ENCODE measurements at places on chromosomes 1 and 21.
A peak's percentile ranks its signal among the peaks of the same experiment; 100 is the strongest.

DNA sequence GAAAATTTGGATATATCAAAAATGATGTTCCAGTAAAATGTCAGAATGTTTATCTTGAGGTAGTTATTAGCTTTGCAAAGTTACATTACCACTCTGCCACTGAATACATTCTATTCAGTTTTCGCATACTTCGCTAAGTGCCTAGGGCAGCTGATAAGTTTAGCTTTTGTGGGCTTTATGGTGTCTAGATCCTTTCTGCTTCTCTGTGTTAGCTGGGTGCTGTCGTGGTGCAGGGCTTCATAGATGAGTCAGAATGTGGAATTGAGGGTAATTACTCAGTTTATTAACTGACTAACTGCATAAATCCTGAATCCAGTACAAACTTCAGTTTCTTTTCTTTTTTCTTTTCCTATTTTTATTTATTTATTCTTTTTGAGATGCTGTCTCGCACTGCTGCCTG lies 21.5 kb downstream of the NCAM2 start:
- DNase-seq: no peak

GRCh38 chr1:186575348-186575747 lies 104.9 kb downstream of the PTGS2 start:
- DNase-seq: peak; percentile 85

DNA sequence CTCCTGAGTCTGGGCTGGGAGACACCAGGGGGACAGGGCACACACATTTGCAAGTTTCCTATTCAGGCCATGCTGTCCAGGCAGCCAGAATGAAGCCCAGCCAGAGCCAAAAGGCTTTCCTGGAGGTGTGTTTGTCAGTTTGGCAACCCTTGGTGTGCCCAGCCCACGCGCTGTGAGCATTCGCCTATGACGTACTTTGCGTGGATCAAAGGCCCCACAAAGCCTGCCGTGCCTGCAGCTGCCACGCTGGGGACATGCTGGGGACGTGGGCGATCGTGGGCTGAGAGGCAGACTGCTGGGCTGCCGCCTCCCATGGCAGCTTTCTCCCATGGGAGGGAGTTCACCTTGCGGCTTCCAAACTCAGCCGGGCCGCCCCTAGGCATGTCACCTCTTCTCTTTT lies 57.5 kb downstream of the CD247 start:
- DNase-seq: no peak

DNA sequence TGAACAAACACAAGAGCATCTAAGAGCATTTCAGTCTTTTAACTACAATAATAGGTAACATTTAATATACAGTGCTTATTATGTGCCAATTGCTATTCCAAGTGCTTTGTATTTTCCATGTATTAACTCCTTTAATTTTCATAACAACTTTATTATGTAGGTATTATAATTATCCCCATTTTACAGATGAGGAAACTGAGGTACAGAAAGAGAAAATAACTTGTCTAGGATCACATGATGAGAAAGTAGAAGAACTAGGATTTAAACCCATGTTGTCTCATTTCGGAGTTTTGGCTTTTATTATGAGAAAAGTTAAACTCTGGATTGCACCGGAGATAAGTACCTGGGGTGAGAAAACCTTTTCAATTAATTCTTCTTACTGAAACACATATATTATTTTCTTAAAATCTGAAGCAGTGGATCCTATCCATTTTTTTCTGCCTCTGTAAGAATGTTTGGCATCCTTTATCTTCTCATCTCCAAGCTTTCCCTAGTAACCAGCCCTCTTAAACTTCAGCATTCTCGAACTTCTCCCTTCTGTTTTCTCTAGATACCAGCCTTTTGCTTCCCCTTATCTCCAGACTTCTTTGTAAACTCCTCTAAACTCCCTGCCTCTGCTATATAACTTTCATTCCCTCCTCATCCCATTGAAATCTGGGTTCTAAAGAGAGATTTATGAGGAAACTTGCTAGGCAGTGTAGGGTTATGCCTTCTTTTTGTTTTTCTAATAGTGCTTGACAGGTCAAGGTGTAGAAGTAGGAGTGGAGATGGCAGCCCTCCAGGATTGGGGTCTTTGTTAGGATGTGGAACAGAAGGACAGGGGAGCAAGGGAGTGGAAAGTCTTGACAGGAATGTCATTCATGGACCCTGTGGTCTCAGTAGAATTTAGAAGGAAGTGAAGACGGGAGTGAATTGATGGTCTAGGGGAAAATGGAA lies 28.3 kb downstream of the POU2F1 start:
- DNase-seq: no peak

- no peak for DNase-seq
Measured at GRCh38 chr1:221698579-221699349, 43.1 kb downstream of the DUSP10 start.

DNA sequence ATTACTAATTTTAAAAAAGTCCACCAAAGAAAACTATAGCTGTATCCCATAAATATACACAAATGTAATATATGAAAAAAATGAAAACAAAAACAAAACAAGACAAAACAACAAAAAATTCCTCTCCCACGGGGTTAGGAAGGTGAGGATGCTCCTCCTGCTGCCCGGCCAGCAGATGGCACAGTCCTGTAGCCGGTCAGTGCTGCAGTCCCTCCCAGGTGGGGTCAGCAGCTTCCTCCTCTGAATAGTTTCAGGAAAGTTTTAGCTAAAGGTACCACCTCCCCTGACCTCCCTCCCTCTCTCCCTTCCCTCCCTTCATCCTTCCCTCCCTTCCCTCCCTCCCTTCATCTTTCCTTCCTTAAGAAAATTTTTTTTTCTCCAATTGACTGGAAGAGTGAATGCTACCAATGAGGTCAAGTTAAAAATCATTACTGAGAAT lies 67.8 kb upstream of the BCL10 start:
- DNase-seq: peak; percentile 75

- DNase-seq: no peak
Measured at GRCh38 chr1:83807821-83808220, 191.1 kb downstream of the TTLL7 start.

DNA sequence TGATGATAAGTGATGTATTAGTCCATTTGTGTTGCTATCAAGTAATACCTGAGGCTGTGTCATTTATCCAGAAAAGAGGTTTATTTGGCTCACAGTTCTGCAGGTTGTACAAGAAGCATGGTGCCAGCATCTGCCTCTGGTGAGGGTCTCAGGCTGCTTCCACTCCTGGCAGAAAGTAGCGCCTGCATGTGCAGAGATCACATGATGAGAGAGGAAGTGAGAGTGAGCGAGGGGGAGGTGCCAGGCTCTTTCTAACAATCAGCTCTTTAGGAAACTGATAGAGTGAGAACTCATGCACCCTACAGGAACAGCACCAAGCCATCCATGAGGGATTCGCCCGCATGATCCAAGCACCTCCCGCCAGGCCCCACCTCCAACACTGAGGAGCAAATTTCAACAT lies 2.2 kb upstream of the FHAD1 start:
- no peak for DNase-seq

GRCh38 chr1:35657851-35658250 lies 16.5 kb upstream of the PSMB2 start:
- no peak for DNase-seq

DNA sequence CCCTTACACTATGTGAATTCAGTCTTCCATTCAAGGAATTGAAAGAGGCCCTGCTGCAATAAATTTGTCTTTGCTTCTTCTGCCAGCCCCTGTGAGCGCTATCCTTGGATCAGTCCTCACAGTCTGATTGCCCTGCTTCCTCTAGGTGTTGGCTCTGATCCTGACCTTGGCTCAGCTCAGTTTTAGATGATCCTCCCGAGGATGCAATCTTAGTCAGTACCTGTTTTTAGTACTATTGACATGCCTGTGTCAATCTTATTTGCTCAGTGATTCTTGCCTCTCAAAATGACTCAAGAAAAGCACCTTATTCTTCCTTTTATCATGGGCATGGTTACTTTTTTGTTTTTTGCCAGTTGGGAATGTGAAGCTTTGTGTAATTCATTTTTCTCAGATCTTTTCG lies 101.4 kb upstream of the KCNK1 start:
- DNase-seq: no peak

- no peak for DNase-seq
Measured at GRCh38 chr1:2539312-2539907, 9.3 kb upstream of the HES5 start.

DNA sequence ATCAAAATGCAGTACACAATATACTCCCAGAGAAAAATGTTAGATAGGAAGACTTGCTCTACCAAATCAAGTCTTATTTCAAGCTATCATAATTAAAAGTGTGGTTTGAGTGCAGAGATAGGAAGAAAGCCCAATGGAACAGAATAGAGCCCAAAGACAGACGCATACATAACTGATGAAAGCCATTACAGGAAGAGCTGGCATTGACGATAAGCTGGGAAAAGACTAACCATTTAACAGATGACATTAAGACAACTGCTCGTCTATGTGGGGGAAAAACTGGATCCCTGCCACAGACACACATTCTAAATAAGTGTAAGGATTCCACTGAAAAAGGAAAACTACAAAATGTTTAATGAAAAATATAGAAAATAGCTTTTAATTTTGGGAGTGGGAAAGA lies 85.5 kb downstream of the NGF start:
- DNase-seq: no peak

- DNase-seq: peak; percentile 15
Measured at GRCh38 chr1:107648071-107648470, 316.9 kb downstream of the VAV3 start.

DNA sequence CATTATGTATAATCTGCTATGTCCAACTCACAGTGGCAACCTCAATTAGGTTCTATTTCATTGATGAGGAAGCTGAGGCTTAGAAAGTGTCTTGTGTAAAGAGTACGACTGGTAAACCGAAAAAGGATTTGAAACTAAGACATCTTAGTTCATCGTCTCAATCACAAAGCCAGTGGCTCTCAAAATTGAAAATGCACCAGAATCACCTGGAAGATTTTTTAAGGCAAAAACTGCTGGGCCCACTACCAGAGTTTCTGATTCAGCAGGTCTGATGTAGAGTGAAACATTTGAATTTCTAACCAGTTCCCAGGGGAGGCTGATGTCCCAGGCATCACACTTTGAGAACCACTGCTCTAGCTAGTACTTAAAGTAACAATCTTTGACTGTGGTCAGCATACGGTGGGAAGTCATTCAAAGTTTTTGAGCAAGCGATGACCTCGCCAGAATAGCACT lies 5.2 kb upstream of the LRRC53 start:
- DNase-seq: no peak

- no peak for DNase-seq
Measured at GRCh38 chr1:59779949-59780348, 34.8 kb upstream of the HOOK1 start.

DNA sequence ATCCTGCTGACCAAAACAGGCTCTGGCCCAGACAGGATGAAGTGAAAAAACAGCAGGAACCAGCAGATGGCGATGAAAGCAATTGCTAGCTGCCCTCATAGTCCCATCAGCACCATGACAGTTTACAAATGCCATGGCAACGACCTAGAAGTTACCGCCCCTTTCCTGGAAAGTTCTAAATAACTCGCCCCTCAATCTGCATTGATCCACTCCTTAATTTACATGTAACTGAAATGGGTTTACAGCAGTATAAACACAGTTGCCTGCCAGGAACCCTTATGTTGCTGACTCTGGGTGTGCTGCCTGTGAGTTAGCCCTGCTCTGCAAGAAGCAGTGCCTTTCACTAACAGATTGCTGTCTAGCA lies 65.5 kb upstream of the CR1L start:
- peak; percentile 68 for DNase-seq
